ENCODE measurements at places on chromosomes 1 and 21.

DNA sequence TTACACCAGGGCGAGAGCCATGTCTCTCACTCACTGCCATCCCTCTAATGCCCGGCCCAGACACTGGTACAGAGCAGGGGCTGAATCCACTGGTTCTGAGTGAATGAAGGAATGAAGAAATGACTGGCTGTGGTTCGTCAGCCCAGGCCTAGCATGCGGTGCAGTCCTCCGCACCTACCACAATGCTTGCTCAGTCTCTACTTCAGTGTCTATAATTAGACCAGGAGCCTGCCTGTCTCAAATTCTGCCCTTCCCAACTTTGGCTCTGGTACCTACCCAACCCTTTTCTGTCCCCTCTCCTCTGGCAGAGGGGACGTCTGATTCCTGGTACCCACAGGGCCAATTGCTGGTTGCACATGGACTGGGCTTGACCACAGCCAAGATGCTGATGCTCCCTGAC is 118.2 kb upstream of the GRIK3 start:
- no peak for DNase-seq

DNA sequence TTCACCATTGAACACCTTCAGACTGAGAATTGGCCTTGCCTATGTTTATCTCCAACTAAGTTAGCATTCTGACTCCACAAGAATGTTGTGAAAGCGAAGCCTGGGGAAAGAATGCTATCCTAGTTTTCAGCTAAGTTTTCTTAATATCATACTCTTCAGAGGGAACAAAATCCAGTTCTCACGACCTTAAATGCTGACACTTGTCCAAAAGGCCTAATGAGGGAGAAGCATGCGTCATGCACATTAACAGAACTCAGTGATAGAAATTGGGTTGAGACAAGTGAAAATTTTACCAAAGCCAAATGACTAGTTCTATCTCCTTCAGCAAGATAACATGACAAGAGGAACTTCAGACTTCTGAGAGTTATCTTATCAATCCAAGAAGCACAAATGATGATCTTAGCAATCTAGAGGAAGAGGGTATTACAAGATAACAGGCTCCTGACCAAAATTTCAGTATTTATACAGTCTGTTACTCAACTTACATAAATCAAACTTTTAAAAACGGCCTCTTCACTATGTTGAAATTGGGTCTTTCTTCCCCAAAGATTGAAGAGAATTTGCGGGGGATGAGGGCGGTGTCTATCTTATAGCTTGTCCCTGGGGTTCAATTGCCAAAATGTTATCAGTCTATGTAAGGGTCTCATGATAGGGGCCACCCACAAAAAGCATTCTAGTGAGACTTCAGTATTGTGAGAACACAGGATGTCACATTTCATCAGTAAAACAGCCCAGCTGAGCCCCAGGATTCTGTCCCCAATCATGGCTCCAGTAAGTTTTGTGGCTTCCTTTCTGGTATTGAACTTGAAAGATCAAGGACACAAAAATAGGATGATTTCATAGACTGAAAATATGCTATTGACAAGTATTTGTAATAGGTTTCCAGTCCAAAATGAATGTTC is 26.5 kb upstream of the SLC45A3 start:
- no peak for DNase-seq

- DNase-seq: peak; percentile 45
Measured at GRCh38 chr1:65254320-65255034, 54.9 kb upstream of the DNAJC6 start.

DNA sequence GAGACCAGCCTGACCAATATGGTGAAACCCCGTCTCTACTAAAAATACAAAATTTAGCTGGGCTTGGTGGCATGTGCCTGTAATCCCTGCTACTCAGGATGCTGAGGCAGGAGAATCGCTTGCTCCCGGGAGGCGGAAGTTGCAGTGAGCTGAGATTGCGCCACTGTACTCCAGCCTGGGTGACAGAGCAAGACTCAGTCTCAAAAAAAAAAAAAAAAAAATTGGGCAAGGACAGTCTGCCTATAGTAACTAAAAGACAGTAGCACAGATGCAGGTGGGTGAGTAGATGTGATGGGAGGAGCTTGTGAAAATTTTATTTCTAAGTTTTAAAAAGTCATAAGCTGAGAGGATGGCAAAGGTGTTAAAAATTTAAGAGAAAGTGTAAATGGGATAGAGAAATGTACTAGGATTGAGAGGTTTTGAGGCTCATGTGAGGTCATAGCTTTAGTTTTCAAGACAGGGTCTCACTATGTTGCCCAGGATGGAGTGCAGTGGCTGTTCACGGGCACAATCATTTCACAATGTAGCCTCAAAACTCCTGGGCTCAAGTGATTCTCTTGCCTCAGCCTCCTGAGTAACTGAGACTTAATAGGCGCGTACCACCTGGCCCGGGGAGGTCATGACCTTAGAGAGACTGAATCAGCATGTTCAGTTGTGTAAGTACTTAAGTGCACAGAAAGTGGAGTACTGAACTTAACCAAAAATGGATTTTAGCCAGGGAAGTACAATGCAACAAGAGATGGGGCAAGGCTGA is 33.7 kb downstream of the PTP4A2 start:
- no peak for DNase-seq

DNA sequence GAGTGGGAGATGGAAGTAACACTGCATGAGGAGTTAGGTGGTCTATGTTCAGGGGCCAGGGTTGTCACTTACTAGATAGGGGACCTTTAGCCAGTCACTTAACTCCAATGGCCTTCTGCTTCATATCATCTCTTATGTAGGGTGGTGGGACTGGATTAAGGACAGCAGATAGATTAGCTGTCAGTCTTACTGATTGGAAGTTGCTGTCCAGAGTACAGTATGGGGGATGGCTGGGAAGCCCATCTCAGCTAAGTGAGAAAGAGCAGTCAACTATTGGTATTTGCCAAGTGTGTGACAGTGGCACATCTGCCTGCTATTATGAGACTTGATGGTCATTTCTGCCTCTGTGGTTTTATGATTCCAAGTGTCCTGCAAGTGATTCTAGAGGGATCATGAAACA is 130.9 kb downstream of the FGGY start:
- no peak for DNase-seq

DNA sequence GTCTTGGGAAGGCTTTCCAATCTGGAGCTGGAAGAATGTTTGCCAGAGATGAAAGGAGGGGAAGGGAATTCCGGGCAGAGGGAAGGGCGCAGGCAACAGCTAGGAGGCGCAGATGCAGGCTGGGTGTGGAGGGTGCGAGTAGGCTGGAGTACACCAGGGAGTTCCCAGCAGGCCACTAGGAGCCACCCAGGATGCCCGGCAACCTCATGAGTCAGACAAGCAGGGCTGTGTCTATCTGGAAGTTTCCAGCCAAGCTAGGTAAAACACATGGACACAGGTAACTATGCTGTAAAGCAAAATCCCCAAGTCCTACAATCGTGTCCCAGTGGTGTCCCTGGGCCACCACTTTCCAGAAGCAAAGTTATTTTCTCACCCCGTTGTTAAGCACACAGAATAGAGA is 990 bp upstream of the NBL1 start:
- peak; percentile 59 for DNase-seq

GRCh38 chr1:109793089-109793485 is 29.4 kb upstream of the EPS8L3 start:
- DNase-seq: no peak

- DNase-seq: no peak
Measured at GRCh38 chr21:18153063-18153462, 91.6 kb upstream of the CHODL start.

GRCh38 chr1:1357871-1358432 is 403 bp downstream of the MXRA8 start:
- DNase-seq: no peak

DNA sequence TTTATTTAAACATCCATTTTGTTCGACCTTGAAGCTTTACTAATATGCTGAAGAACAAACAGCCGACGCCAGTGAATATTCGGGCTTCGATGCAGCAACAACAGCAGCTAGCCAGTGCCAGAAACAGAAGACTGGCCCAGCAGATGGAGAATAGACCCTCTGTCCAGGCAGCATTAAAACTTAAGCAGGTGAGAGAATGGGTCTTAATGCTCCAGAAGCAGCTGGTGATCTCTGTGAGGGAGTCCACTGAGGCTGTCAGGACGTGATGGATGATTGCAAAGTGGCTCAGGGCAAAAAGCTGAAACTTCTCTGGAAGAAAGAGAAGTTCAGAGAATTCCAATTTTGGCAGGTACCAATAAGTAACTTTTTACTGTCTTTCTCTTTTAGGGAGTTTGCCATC is 4.4 kb downstream of the CHTOP start:
- no peak for DNase-seq

DNA sequence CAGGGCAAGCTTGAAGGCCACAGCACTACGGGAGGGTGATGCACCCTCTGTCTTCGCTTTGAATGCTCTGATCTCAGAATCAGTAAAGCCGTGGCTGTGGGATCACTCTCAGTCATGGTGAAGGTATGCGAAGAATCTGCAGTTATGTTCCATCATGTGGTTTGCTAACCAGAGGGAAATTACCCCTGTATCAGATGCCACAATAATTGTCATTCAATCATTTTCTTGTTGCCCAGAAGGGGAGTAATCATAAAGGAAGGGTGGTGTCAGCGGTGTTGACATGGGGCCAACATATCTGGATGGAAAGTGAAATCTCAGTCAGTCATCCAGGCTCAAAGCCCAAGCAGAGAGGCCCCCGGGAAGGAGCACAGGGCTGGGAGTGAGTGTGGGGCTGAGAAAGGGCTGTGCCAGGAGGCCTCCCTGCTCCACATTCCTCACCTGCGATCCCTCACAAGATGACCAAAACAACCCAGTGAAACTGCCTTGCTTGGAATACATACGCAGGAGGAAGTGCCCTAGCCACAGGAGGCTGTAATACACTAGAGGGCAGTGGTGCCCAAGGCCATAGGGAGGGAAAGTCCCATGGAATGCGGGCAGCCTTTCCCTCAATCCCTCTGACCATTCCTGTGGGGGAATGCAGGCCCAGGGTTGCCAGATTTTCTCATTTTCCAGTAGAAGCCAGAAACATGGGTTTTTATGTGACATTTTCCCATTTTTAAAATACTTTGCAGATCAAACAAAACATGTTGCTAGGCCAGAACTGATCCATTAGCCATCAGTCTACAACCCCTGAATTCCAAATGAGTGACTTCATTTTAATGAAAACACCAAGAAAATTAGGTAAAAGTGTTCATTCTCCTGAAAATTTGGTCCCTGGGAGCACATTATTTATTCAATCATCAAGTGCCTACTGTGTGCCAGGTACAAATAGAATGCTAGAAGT is 95.7 kb upstream of the VANGL1 start:
- DNase-seq: peak; percentile 88

DNA sequence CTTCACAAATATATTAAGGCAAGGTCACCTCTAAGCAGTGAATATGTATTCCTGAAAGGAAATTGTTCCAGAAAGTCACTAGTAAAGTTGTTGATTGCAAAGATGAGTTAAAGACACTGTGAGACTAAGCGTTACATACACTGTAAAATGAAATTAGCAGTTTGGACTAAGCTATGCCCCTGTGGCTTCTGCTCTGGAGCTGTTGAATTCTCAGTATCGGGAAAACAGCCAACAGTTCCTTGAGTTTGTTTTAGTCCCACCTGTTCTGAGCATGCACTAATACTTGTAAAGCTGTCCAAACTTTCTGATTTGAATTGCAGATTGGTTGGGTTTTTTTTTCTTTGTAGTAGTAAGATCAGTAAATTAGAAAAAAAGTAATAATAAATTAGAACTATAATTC is 21.0 kb downstream of the ANGPTL1 start:
- DNase-seq: no peak

- no peak for DNase-seq
Measured at GRCh38 chr1:40618108-40618507, 47.4 kb downstream of the RIMS3 start.

- no peak for DNase-seq
Measured at GRCh38 chr1:109640285-109640865, 15.5 kb upstream of the GSTM4 start.

DNA sequence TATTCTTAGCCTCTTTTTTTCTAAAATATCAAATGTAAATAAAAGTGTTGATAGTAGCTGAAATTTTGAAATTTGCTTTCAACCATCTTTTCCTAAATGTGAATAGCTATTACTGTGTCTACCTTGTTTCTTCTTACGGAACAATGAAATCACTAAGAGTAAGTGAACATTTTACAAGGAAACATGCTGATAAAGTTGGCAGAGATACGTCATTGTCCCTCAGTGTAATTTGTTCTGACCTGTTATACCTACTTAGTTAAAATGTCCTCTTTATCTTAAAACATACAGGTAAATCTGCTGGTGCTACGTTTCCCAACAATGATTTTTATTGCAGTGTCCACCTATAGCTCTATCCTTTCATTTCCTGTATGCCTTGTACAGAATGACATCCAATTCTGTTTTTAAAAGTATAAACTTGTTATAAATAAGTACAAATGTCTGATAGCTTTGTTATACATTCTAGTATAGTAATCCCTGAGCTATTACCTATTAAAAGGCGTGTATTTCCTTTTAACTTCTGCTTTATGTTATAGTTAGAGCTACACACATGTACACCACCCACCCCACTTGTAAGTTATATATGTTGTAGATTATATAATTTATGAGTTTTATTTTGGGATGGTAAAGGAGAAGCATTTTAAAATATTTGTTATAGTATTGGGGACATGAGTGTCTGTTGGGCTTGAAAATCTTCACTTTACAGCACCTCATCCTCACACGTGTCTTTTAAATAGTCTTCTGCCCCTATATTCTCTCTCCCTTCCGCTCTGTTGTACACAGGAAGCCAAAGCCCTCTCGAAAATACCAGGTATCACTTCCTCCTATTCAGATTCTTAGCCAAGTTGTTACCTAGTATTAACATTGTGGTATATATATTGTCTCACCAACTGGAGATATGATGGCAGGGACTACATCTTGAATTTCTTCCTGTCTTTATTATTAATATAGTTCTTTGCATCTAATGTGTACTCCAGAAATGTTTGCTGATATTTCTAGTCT is 25.2 kb downstream of the LAMC1 start:
- no peak for DNase-seq

DNA sequence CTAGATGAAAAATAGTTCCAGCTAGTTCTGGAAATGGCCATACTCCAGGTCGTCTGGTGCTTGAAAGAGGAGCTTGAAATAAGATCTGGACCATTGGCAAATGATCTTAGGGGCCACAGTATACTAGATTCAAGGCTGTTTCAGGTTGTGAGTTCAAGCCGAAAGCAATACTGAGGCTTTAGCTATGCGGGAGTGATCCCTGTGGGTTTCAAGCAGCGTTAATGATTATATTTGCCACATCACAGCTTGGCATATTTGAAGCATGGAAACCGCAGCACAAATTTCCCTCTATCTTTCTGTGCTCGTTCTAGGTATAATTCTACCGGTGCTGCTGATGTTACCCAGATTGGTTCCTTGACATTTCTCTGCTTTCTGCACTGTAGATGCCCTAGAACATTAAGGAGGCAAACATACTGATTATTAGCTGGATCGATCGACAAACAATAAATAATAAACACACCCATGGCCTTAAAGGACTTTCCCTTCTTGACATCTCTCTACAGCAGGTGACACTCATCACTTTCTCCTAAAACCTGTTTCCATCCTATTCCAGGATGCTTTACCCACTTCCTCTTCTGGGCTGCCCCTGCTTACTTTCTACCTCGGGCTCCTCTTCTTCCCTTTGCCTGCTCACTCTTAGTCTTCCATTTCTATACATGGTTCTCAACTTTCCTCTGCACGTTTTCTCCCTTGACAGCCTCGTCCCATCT is 40.6 kb upstream of the LYST start:
- DNase-seq: no peak

Measured in SW 1271 (cell line).